ENCODE measurements at places on chromosomes 2 and 18.

DNA sequence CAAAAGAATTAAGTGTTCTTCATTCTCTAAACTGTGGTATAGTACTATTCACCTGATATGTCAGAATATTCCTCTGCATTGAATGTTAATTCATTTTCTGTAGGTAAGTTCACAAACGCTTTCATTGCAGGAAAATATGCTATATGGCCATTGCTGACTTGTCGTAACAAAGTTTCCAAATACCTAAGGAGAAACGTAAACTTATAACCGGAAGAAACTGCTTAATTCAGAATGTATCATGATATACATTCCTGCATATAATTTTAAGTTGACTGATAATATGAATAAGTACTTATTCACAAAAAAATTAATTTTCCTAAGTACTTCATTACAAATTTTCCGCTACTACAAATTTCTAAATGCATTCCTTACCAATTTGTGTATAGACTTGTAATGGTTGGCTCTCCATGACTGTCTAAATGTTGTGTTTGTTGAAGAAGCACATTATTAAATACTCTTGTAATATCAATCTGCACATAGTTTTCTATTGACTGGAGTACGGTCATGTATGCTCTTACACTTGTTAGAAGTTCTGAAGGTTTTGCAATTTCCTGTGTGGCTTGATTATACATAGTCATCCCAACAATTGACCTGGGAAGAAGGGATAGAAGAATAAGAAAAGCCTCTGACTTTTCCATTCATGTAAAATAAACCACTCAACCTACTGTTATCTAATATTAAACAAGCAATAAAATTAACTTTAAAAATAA, 85.4 kb downstream of the NCKAP1 start:
- no peak for DNase-seq

GRCh38 chr2:26246818-26247217, 2.1 kb downstream of the HADHB start:
- no peak for DNase-seq

GRCh38 chr2:98308532-98308931, 37.7 kb upstream of the CNGA3 start:
- no peak for DNase-seq

- no peak for DNase-seq
Measured at GRCh38 chr18:48835119-48835518, 115.6 kb downstream of the SMAD7 start.

DNA sequence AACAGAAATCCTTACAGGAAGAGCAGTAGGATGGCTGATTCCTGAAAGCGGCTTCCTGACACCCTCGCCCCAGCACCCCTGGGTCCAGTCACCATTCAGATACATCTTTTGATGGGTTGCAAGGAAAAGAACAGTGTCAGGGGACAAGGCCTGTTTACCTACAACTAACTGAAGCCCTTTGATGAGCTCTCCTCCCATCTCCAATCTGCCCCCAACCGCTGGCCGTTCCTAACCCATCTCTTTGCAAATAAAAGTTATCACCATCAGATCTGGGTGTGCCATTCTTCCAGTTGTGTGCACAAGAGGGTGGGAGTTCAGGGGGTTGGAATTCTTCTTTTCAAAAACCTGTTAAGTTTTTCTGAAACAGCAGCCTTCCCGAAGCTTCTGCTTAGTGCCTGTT, 48.9 kb downstream of the ARL4C start:
- DNase-seq, result no peak

- DNase-seq, result peak; percentile 56
Measured at GRCh38 chr2:44479127-44479887, 117.6 kb downstream of the CAMKMT start.

DNA sequence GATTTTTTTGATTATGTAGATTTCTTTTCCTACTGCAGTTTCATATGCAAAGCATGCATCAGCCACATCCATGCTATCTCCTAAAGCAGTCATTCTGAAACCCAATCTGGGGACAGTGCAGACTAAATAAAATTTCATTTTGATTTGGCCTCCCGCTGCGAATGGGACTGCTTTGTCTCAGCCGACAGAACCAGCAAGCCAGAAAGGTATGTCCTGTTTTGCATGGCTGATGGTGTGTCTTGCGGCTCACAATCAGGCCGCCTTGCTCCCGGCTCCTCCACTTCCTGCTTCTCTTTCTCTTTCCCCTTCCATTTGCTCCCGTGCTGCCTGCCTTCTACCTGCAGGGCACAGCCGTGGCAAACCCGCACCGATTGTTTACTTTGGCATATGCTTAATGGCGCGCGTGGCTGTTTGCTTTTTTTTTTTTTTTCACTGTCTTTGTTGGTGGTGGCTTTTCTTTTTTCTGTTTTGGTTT, 419.6 kb upstream of the POU3F3 start:
- no peak for DNase-seq

GRCh38 chr2:231820786-231821303, 34.6 kb downstream of the COPS7B start:
- no peak for DNase-seq

DNA sequence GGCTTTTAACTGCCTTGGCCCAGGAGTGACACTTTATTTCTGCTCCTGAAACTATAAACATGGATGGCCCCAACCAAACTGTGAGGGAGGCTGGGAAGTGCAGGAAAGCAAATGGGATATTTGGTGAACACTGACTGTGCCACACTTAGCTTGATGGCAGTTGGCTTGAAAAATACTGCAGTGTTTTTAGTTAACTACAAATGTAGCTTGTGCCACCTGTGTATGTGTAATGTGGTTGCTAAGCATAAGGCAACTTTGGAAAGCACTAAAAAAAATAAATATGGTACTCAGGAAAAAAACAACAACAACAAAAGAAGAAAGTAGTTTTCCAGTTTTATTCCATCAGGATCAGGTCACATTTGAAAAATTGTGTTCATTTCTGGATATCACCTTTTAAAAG, 73.8 kb downstream of the CD28 start:
- DNase-seq, result no peak

DNA sequence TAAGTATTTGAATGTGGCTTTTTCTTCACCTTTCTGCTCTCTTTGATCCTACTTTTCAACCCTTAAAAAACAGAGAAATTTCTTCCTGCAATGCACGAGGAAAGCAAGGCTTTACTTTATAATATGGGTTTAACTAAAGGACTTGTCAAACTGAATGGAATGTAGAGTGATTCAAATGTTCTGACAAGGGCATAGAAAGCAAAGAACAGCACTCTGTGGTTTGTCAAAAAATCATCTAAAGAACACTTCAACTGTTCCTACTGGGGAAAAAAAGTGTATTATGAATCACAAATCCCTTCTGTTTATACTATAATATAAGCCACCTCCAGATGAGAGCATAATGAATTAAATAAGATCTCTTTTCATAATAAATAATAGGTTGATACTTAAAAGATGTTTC, 45.0 kb upstream of the RIT2 start:
- peak; percentile 21 for DNase-seq

- DNase-seq, result no peak
Measured at GRCh38 chr2:59032499-59032898, 791.4 kb upstream of the FANCL start.

DNA sequence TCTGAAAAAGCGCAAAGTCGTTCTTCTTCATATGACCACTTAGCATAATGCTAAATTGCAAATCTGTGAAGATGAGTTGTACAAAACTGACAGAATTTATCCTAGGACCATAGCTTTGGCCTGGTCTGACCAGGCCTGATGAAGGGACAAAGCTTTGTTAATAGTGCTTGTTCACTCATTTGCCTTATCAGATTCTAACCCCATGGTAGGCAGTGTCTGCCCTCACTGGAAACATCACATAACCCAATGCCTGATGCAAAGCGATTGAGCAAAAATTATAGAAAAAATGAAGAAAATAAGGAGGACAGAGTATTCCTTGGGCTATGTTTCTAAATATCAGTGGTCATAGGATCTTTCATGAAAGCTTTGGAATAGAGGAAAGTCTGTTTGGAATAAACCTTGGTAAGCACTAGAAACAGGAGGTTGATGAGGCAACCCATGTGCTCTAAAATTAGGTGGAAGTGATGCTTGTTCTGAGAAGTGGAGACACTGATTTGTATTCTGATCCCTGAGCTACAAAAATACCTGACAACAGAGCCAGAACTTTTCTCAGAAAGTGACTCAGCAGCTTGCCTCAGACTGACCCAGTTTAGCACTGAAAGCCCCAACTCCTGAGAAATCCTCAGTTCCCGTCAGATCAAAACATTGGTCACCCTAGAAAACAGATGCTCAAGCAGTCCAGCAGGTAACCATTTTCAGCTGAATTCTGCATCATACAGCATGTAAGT, 131.4 kb upstream of the MAPRE2 start:
- DNase-seq, result no peak

DNA sequence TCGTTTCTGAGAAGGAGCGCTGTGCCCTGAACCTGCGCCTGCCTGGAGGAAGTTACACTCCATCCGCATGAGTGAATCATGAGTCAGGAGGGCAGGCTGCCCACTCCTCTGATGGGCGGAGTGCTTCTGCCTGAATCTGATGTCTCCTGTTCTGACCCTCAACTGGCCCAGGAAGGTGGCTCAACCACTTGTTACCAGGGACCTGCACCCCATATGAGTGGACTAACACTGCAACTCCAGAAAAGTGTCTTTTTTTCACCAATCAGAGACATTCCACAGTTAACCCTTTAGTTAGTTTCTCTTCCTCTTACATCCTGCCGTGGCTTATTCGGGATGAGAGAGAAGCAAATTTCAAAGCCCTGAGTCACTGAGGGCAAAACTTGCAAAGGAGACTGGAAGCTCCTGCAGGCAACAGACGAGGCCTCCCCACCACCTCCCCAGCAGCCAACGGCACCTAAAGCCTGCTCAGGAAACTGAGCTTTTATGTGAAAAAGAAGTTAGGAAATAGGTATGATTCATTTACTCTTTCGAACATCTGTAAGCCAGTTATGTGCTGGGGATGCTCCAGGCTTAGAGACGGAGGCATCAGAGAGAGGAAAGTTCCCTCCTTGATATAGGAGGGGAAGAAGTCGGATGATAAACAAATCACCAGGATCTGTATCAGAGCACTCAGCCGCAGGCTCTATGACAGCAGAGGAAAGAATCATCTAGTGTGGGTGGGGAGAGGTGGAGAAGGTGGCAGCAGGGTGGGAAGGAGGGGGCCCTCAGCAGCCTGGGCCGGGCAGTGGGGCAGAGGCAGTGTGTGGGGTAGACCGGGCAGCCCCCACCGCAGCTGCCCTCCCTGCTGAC, 30.9 kb downstream of the MBP start:
- peak; percentile 79 for DNase-seq

- DNase-seq, result no peak
Measured at GRCh38 chr2:235026649-235027557, 75.1 kb downstream of the SH3BP4 start.

Data from smooth muscle cell of the brain vasculature (primary cell).